ENCODE measurements at places on chromosomes 2 and 18.

DNA sequence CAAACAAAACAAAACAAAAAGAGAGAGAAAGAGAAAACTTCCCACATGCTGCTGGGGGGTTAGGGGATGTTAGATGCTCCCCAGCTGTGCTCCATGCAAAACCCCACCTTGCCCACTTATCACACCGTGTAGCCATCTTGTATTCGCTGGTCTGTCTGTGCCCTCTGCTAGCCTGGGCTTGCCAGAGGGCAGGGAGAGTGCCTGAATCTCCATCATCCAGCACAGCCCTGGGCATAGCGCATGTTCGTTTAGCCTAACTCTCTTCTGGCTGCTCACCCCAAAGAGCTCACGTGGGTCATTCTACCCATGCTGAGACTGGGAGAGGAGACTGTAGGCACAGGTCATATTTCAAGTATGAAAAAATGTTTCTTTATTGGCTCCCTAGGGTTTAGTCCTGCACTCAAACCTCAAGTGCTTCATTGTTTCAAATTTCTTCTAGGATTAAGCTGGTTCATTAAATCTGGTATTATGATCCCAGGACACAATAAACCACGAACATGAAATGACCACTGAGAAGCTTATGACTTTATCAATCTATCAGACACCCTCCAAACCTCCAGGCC lies 100.5 kb downstream of the KCNF1 start:
- DNase-seq, result no peak

DNA sequence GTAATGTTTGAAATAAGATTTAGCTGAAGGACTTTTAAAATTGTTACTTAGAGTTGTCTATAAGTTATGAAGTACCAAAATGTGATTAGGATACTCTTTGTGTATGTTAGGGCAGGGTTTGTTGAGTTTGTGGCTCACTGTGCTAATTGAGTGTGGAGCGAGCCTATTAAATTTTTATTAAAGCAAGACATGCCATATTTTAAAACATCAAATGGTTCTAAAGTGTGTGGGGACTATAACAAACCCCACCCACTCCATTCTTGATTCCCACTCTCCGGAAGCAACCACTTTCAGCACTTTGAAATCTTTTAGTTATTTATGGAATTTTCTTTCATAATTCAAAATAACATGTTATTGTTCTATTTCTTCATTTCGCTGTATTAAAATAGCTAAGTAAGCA lies 1.8 kb downstream of the HNMT start:
- DNase-seq, result no peak

DNA sequence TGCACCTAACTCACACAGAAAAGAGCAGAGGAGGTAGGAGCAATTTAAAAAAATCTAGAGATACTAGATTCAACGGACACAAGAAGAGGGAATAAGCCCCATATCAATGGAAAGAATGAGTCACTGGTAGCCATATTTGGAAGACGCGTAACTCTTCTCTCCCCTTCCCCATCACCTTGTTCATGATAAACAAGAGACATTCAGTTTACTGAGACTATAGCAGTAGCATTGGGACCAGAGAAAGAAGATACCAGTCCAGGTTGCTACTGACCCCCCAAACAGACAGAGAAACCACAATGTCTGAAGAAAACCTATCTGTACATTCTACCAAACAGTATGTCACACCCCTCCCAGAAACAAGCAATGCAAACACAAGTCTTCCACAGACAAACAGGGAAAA lies 81.1 kb downstream of the SLC66A3 start:
- DNase-seq, result no peak

- no peak for DNase-seq
These were observed 1973.9 kb upstream of the LRRTM1 start for GRCh38 chr2:82278416-82278815.

GRCh38 chr2:164797627-164798026 lies 44.0 kb downstream of the COBLL1 start:
- DNase-seq, result no peak

DNA sequence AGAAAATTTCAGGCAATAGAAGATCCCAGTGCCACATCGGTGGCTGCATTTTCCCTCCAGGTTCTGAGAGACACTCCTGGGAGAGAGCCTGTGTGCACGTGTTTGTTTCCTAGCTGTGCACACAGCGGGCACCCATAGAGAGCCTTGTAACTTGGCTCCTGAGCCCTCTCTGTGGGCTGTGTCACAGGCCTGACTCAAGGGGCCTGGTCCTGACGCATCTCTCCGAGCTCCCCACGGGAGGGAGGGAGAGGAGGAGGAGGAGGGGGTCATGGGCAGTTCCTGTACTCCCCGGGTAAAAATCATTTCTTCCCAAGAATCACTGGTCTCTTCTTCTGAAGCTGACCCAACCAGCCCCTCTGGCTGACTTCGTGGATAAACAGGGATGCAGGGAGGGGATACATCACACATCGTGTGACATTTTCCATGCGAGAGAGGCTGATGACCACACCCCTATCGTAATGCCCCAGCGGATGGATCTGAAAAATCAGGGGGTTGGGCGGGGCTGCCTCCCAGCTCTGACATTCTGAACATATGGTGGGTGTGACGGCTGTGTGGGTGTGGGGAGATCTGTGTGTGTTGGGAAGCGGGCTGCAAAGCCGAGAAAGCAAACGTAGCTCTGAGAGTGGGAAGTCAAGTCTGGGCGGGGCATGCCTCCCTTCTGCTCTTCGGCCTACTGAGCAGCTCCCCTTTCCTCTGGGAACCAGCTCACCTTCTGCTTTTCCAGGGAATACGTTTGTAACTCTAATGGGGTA lies 308.3 kb upstream of the HS6ST1 start:
- no peak for DNase-seq

GRCh38 chr2:208062113-208062512 lies 36.8 kb upstream of the PLEKHM3 start:
- DNase-seq, result no peak

DNA sequence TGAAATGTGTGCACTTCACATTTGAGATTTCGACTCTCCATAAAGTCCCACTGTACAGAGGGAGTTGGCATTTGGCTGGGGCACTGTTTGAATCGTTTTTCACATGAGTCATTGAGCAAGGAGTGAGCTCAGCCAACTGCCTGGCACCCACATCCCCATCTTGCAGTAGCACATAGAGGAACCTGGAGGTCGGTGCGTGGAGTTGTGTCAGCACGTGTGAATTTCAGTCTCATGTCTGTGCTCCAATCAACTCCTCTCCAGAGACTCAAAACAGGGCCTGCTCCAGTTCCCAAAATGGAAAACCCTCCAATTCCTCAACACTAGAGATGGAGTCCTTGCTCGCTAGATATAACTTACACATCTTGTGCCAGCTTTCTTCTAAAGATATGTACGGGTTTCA lies 126.8 kb upstream of the CAPN13 start:
- no peak for DNase-seq

DNA sequence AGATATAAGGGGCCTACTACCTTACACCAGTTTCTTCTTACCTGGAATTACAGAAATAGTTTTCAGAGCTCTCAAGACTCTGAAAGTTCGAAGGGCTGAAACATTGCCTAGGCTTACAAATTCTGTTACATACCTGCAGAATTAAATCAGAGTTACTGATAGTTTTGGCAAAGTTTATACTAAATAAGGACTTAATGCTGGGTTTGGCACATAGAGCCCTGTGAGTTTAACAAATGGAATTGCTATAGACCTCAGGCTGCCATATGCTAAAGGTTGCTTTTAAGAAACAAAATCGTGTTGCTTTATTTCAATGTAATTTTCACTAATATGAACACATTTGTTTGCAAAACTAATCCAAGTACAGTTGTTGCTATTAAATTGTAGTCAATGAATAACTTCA lies 40.1 kb downstream of the SCN3A start:
- no peak for DNase-seq

DNA sequence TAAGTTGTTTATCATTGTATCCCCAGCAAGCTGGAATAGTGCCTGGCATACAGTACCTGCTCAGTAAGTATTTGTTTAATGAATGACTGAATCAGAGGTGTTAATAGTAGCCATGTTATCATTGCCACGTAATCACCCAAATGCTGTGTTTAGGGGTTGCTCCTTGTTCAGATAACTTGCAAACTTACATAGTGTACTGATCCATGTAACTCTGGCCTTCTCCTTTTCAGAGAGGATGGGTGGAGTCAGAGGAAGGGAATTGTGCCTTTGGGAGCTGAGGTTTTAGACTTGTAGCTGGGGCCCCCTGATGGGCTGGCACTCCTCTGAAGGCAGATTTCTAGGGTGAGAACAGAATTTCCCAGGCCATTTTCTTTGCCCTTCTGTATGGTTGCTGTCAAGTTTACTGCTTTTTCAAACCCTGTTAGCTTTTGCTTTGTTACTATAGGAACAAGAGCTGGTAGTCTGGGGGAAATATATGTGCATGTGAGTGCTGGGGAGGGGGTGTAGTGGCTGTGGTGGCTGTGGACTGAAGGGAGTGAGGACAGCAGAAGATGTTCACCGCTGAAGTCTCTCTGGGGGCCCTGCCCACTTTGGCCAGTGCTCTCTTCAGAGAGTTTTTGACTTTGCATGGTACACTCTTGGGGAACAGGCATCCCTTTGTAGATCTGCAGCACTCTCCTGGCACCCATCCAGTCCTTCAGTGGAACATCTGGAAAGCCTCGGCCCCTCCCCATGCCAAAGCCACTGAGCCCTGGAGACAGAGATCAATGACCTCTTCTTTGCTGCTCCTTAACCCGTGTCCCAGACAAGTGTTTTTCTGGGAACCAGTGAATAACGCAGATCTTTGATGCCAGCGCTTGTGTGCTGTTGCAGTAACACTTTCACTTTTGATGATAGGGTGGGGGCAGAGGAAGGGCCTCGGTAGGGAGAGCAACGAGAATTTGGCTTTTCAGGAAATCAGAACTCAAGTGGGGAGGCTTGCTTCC lies 209.0 kb downstream of the PRKCE start:
- DNase-seq, result no peak

GRCh38 chr2:208466920-208467298 lies 60.3 kb downstream of the PTH2R start:
- DNase-seq, result no peak

DNA sequence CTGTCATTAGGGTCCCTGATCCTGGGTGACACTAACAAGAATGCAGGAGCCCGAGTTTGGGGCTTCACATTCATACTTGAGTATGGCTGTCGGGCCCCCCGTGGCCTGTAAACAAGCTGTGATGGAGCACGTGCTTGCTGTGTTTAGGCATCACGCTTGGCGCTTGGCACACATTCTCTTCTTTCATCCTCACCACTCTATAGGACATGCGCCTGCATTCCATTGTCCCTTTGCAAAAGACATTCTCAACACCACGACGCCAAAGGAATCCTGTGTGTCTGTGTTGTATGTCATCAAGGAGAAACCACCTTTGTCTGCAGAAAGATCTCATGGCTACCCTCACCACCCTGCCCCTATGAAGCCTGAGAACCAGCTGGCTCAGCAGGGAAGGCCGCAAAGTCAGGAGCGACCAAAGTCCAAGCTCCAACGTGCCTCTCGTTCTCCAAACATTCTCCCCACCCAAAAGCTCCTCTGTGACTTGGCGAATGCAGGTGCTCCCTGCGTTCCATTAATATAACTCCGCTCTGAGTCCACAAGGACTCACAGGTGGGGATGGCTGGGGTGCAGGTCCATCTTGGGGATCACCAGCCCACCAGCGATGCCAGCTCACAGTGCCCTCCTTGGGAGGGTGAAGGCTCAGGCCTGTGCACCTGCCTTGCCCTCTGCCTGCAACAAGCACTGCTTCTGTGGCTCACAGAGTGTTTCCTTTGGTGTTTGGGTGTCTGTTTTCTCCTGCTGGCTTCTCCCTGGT lies 6.2 kb upstream of the PER2 start:
- DNase-seq, result no peak

GRCh38 chr2:158782616-158783015 lies 12.5 kb upstream of the DAPL1 start:
- no peak for DNase-seq

- no peak for DNase-seq
These were observed 25.8 kb upstream of the IGFBP5 start for GRCh38 chr2:216721141-216721540.

GRCh38 chr2:213171147-213171546 lies 19.7 kb upstream of the IKZF2 start:
- no peak for DNase-seq

DNA sequence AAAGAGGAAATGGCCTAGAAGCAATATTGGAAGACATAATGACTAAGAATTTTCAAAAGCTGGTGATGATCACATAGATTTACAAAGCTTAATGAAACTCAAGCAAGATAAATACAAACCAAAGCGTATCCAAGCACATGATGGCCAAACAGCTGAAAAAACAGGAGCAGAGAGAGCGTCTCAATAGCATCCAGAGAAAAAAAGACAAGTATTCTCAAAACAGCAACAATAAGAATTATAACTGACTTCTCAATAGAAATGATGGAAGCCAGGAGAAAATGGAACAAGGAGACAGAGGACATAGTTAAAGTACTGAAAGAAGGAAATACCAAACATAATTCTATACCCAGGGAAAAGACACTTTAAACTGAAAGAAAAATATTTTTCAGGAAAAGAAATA lies 437.2 kb upstream of the TNP1 start:
- DNase-seq, result no peak

DNA sequence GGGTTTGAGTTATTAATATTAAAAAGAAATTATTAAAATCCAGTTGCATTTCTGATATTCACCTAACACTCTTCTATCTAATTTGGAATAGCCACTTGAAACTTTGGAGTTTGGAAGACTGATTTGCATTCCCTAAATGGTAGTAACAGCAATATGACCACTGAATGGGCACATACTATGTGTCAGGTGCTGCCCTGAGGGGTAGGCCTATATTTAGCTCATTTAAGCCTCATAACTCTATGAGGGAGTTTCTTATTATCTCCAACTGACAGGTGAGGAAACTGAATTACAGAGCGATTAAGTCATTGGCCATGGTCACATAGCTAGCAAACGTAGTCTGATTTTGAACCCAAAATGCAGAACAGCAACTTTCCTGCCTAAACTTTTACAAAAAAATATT lies 77.3 kb downstream of the VWA3B start:
- no peak for DNase-seq

GRCh38 chr18:79507076-79507545 lies 111.4 kb downstream of the NFATC1 start:
- DNase-seq, result no peak

GRCh38 chr2:173962031-173962430 lies 3.1 kb downstream of the SP3 start:
- DNase-seq, result no peak

GRCh38 chr2:238169708-238170251 lies 11.0 kb downstream of the ERFE start:
- DNase-seq, result no peak
